ENCODE measurements at places on chromosomes 12 and 14. TPM values are rescaled to one million over a fixed set of nuclear protein-coding genes. Genes with fewer than 3 reads are reported as not detected.

- DNase-seq = peak; percentile 98
- no peaks in the 10 kb centered on the region for H3K27me3 ChIP-seq
- H3K4me1 ChIP-seq = peaks cover 15% of the 10 kb centered on the region
Measured at GRCh38 chr12:48956279-48957140, 777 bp downstream of the ARF3 start.

DNA sequence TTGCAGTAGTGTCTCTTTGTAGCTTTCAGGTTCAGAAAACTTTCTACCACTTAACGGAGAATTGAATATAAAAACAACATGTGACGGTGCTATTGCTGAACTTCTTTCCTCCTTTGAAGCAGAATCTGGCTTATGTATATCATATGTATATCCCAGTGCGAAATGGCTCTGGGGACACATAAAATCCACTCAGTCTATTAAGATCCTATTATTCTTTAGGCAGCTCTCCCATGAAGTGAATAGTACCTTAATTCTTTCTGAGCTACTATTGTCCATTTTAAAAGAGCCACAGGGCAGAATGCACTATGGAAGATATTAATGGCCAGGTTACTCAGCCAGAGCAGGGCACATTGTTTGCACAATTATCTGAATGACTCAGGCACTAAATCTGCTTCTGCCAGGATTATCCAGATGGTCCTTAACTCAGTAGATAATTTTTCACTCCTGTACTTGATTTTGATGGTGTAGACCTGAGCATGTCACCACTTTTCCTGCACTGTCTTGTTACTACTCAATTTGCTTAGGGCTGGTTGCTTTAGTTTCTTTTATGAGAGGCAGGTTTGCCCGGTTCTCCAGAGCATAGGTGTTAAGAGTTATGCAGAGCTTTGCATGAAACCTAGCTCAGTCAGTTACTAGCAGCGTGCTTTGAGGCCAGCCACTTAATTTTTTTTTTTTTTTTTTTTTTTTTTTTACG, 5.5 kb downstream of the CNTN1 start:
- no peaks in the 10 kb centered on the region for H3K27me3 ChIP-seq
- no peak overlapping the region for H3K4me3 ChIP-seq
- no peak overlapping the region for H3K27ac ChIP-seq
- H3K4me1 ChIP-seq = peaks cover 10% of the 10 kb centered on the region
- H3K36me3 ChIP-seq = no peaks in the 10 kb centered on the region

DNA sequence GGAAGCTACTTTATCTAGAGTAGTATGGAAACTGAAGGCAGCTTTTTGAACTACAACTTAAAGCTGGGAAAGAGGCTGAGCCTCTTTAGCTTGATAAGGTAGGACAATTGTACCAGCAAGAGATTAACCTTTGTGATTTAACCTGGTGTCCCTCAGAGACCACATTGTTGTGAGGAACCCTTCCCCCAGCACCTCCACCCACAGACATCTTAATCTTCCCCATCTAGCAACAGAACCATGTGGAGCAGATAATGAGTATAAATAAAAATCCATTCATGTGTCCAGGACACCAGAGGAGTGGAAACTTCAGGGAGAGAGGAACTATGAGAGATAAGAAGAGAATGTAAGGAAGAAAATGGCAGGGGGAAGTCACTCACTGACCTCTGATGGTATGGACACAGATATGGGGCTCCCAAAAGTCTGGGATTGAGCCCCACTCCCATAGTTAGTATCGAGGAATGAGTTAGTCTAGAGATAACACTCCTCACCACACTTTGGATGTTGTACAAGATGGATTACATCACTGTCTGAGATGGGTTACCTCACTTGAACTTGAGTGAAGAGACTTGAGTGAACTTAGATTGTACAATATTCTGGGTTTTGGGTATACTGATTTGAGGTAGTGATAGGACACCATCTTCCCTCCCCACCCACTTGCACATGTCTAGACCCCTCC, 33.9 kb upstream of the SLC38A2 start:
- H3K27ac ChIP-seq = no peak overlapping the region
- no peaks in the 10 kb centered on the region for H3K27me3 ChIP-seq
- no peak for DNase-seq
- no peaks in the 10 kb centered on the region for H3K36me3 ChIP-seq

GRCh38 chr14:22556021-22556989, 32.7 kb downstream of the DAD1 start:
- peak overlapping the region; percentile 54 for H3K4me3 ChIP-seq
- no peaks in the 10 kb centered on the region for H3K27me3 ChIP-seq
- H3K27ac ChIP-seq = no peak overlapping the region
- DNase-seq = peak; percentile 29

DNA sequence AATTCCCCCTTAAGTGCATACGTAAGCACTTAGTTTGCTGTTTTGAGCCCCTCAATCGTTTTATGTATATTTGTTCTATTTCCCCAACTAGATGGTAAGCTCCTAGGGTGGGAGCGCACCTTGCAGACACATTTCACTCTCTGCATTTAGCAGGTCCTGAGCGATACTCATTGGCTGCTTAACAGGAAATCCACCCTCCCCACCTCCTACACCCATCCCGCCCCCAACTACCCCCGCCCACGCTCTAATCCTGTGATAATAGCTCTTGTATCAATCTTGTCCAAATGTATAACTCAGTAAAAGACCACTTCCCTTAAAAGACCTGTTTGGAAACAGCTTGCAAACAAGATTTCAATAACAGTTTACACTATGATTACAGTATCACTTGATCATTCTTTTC, 8.1 kb downstream of the LPAR5 start:
- H3K4me3 ChIP-seq = no peak overlapping the region
- H3K36me3 ChIP-seq = no peaks in the 10 kb centered on the region
- H3K27me3 ChIP-seq = no peaks in the 10 kb centered on the region

DNA sequence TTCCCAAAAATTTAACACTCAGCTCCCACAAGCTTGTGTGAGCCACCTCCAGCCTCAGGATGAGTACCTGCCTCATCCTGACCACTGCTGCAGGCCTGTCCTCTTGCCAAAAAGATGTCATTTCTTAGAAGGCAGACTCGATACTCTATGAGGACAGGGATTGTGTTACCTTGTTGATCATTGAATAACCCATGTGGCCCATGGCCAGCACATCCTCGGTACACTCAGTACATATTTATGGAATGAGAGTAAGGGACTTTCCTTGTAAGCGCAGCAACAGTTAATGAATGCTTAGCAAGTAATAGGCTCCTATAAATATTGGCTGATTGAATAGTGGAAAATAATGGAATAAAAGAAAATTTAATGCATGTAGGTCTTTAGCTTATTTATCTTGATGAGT, 15.3 kb upstream of the DGLUCY start:
- H3K27me3 ChIP-seq = no peaks in the 10 kb centered on the region
- no peaks in the 10 kb centered on the region for H3K4me1 ChIP-seq
- H3K27ac ChIP-seq = no peak overlapping the region
- no peak overlapping the region for H3K4me3 ChIP-seq
- H3K36me3 ChIP-seq = no peaks in the 10 kb centered on the region

DNA sequence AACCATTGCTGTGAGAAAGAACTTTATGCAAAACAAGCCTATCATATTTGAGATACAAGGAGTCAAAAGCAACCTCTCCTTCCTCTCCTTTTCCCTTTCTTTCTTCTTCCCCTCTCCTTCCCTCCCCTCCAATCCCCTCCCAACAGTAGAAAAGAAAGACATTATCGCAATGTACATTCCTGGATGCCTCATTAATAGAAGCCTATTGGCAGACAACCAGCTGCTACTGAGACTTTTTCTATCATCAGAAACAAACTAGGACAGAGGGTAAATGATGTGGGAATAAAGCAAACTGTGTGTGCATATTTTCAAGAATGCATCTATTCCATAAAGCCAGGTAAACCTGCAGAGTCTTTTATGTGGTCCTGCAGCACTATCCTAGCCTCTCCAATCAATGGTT, 237.2 kb downstream of the ITPR2 start:
- H3K36me3 ChIP-seq = peaks cover 43% of the 10 kb centered on the region
- H3K27ac ChIP-seq = no peak overlapping the region
- no peak overlapping the region for H3K4me3 ChIP-seq
- DNase-seq = no peak

DNA sequence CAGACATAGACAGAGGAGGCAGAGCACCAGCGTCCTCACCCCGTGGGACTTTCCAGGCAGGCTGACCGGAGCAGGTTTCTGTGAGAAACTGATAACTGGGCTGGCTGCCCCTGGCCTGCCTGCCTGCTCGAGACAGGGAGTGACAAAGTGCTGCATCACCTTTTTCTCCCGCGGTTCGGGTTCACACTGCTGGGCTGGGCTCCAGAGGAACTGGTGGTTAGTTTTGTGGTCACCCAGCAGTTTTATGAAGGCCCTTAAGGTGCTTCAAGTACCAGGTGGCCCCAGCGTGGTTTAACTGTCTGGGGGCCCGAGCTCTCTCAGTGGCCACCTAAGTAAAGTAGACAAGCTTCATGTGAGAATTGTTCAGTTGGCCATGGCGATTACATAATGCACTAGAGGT, 1073.6 kb downstream of the BCL11B start:
- H3K27me3 ChIP-seq = no peaks in the 10 kb centered on the region
- DNase-seq = no peak
- no peak overlapping the region for H3K27ac ChIP-seq
- H3K36me3 ChIP-seq = no peaks in the 10 kb centered on the region

DNA sequence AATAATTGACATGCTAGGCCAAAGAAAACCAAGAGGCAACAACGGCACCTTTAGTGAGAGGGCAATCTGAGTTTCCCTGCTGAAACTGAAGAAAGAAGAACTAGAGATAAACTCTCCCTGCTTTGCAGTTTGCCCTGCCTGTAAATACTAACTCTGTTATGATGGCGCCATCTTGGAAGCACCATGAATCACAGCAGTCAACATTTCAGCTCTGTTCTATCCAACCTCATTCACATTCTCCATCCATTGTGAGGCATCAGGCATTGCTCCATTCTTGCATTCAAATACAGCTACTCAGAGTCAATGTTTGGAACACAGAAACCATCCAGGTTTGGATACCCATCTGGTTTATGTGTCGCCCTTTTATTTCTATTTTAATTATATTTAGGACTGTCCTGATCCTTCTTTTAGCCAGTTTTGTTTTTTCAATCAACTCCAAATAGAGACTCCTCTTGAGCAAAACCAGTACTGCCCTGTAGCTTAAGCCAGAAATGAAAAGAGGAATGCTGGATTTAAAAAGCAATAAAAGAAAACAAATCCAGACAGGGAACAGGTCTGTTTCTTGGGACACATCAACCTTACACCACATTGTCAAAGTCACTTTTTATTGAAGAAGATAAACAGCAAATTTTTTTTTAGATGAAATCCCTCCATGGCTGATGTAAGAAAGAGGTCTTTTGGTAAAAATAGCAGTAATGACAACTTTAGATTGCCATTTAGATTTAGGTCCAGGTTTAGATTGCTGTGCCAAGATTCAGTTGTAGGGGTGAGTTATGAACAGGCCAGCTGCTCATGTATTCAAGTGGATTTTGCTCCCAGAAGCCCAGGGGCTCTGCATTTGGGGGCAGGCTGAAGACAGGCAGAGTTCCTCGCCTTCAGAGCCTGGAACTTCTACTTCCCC, 33.3 kb upstream of the PPM1A start:
- H3K4me3 ChIP-seq = no peak overlapping the region
- no peaks in the 10 kb centered on the region for H3K27me3 ChIP-seq
- no peak overlapping the region for H3K27ac ChIP-seq
- DNase-seq = no peak
- H3K4me1 ChIP-seq = peaks cover 15% of the 10 kb centered on the region

DNA sequence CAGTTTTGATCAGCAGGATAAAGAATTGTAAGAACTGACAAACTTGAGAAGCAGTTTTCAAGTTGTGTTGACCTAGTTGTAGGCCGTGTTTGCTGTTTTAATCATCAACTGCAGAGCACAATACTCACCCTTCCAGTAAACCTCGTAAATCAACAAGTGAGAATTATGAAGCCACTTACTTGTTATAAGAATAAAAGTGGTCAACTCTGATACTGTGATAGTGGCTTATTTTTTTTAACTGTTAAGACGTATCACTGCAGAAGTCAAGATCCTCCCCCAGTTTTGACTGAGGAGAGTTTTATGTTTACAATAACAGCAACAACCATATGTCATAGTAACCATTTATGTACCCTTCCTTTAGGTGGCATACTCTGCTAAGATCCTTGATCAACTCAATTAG, 100.8 kb upstream of the DACT1 start:
- DNase-seq = no peak
- H3K4me3 ChIP-seq = no peak overlapping the region
- no peaks in the 10 kb centered on the region for H3K27me3 ChIP-seq
- no peak overlapping the region for H3K27ac ChIP-seq
- no peaks in the 10 kb centered on the region for H3K4me1 ChIP-seq

DNA sequence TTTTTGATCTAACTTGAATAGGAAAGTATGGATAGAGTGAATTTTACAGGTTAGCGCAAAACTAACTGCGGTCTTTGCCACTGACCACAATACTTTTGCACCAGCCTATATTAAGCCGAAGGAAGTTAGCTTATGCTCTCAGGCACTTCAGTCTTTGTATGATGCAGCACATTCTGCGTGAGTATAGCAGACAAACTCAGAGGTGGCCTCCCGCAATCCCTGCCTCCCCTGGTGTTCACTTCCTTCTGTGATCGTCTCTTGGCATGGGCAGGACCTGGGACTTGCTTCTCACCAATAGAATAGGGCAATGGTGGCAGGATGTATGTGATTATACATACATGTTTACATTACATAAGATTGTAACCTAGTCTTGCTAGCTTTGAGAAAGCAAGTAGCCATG, 10.3 kb upstream of the SLC6A13 start:
- no peaks in the 10 kb centered on the region for H3K36me3 ChIP-seq
- no peaks in the 10 kb centered on the region for H3K4me1 ChIP-seq
- DNase-seq = no peak
- H3K27ac ChIP-seq = no peak overlapping the region

GRCh38 chr14:68308726-68309520, 483.9 kb downstream of the ZFP36L1 start:
- H3K36me3 ChIP-seq = no peaks in the 10 kb centered on the region
- H3K27ac ChIP-seq = no peak overlapping the region
- no peaks in the 10 kb centered on the region for H3K27me3 ChIP-seq
- H3K4me3 ChIP-seq = no peak overlapping the region

DNA sequence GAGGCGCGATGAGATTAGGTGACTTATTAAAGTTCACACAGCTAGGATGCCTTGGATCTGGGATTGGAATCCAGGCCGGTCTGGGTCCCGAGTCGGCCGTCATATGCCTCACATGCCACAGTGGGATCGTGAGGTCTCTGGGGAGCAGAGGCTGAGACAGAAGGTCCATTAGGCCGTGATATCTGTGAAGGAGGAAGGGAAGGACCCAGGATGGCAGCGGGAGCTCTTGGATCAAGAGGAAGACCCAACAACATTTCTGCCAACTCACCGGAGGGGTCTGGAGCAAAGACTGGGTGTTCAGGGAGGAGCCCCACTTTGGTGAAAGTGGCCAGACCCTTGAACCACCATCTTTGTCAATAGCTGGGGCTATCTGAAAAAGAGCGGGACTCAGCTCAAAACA, 242.9 kb downstream of the GLT1D1 start:
- no peak overlapping the region for H3K4me3 ChIP-seq
- DNase-seq = no peak
- no peaks in the 10 kb centered on the region for H3K4me1 ChIP-seq
- no peaks in the 10 kb centered on the region for H3K27me3 ChIP-seq

GRCh38 chr12:111699-112493, 45.3 kb downstream of the IQSEC3 start:
- H3K27ac ChIP-seq = no peak overlapping the region
- peaks cover 42% of the 10 kb centered on the region for H3K4me1 ChIP-seq
- DNase-seq = no peak
- H3K4me3 ChIP-seq = no peak overlapping the region
- no peaks in the 10 kb centered on the region for H3K27me3 ChIP-seq

Gene KLHL33
- total RNA-seq = 0.35 TPM

Gene LRCOL1
- not detected for total RNA-seq

Gene PSME2
- total RNA-seq = 54.0 TPM

Gene COX6A1
- total RNA-seq = 422 TPM

Gene NANOG
- 134 TPM for total RNA-seq

Gene ANKS1B
- total RNA-seq = 5.8 TPM

Gene ACOT4
- 3.7 TPM for total RNA-seq

Gene OR4K13
- total RNA-seq = not detected

Gene FAIM2
- total RNA-seq = 2.0 TPM

Gene RARG
- total RNA-seq = 50.2 TPM

Gene CNTN1
- total RNA-seq = 27.0 TPM

Gene PRKAB1
- 31.0 TPM for total RNA-seq

Measured in GM23338 (cell line).